ENCODE measurements at places on chromosomes 3 and 15.

DNA sequence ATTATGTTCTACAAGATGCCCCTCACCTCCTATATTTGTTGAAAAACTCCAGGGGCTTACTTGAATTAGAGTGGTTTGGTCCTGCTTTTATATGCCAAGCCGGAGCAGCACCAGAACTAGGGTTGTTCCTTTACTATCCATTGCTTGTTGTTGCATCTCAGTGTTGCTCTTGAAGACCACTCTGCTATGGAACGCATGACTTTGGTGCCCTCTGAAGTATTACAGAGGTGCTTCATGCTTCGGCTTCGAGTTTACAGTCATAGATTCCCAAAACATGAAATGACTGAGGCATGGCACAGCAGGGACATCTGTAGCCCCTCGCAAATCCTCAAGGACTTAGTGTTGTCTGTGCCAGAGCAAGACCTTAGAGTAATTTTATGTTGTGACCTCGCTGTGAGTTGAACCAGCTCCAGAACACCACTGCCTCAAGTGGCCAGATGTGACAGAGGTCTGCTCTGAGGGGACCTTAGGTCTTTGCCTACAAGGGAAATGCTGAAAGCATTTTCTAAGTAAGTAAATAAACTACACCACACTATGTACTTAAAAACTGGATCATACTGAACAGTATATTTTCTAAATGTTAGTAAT lies 67.2 kb upstream of the SIAH2 start:
- no peak for DNase-seq

- no peak for DNase-seq
Measured at GRCh38 chr15:39106950-39107349, 473.9 kb upstream of the THBS1 start.

- no peak for DNase-seq
Measured at GRCh38 chr3:58394339-58394738, 39.3 kb downstream of the PDHB start.

- no peak for DNase-seq
Measured at GRCh38 chr3:156240642-156241041, 120.3 kb downstream of the KCNAB1 start.

GRCh38 chr15:43127752-43128151 lies 5.6 kb upstream of the TMEM62 start:
- DNase-seq = no peak

DNA sequence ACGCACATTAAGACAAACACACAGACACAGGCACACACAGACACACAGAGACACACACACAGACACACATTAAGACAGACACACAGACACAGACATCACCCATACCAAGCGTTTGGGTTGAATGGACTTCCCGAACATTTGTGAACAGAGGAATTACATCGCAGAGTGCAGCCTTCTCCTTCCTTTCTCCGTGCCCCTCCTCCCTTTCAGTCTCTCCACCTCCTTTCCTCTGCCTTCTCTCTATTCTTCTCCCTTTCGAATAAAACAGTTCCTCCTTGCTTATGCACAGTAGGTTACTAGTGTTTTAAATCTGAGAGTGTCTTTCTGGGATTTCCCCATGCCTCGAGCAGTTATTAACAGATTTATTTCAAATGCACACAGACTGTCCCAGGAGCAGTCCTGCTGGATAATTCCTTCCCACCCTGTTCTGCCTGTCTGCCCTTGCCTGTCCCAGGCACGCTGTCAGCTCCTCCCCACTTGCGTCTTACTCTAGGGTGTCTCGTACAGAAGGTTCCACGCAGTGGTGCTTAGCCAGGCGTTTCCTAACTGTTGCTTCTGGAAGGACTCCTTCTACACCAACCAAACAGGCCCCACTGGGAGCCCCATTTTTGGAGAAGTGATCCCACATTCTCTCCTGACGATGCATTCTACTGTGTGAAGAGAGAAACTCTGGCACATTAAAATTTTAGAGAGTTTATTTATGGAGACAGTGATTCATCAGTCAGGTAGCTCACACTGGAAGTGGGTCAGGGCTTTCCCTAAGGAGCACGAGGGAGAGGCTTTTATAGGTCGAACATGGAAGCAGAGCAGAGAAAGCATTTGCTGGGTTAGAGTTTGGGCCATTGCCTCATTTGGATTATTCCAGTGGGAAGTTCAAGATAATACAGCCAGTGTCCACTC lies 163.8 kb downstream of the SV2B start:
- DNase-seq = peak; percentile 27

GRCh38 chr3:112894258-112894657 lies 47.6 kb upstream of the CD200R1L start:
- no peak for DNase-seq

GRCh38 chr15:101492766-101493692 lies 3.5 kb upstream of the PCSK6 start:
- no peak for DNase-seq

GRCh38 chr3:27943106-27943505 lies 221.0 kb upstream of the EOMES start:
- no peak for DNase-seq

DNA sequence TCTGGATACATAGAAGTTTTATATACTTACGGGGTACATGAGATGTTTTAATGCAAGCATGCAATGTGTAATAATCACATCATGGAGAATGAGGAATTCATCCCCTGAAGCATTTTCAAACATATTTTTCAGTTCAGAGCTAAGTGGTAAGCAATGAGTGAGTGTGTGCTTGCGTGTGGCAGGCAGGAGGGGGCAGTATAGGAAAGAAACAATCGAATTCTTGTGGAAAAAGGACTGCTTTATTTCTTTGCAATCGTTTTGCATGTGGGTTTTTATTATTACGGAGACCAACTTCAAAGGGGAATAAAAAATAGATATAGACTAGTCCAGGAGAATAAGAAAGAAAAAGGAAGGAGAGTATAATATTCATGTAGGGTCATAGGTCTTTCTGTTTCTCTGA lies 271.6 kb downstream of the CHL1 start:
- DNase-seq = no peak

- no peak for DNase-seq
Measured at GRCh38 chr3:73538486-73538885, 86.3 kb downstream of the PDZRN3 start.

GRCh38 chr15:69148465-69148864 lies 12.0 kb upstream of the GLCE start:
- DNase-seq = no peak

- no peak for DNase-seq
Measured at GRCh38 chr3:15052335-15053242, 12.5 kb downstream of the MRPS25 start.

DNA sequence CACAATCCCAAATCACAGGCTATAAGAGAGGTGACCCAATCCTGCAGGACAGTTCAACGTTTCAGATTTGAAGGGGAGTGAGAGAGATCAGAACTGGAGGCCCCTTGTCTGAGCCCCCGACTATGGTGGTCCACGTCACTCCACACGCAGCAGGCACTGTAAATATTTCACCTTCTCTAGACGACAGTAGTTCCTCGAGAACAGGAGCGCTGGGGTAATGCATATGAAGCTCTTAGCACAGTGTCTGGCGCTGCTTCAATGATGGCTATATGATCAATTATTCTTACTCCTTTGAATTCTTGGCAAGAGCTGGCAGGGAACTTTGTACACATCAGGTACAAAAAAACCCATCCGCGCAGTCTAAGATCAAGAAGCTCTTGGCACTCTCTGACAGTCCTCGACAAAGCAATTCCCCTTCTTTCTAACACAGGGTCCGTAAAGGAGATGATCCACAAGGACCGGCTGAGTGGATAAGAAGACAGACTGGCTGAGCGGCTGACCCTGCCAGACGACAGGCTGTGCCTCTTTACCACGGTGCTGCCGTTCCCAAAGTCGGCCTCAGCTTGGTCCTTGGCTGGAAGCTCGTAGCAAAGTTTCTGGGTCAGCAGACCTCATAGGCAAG lies 522 bp upstream of the NRROS start:
- peak; percentile 23 for DNase-seq

DNA sequence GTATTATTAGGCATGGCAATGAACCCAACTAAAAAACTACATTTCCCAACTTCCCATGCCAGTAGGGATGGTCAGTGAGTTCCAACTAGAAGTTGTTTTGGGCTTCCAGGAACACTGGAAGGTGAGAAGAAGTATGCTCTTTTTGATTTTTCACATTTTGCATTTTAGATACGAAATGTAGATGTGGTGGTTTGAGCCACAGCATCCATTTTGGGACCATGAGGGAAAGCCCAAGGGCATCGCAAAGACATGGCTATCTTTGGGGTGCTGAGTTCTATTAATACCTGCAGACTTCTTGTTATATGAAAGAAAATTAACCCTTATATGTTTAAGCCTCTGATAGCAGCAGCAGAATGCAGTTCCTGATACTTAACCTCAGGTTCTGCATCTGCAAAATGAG lies 62.9 kb downstream of the PTPRG start:
- no peak for DNase-seq

DNA sequence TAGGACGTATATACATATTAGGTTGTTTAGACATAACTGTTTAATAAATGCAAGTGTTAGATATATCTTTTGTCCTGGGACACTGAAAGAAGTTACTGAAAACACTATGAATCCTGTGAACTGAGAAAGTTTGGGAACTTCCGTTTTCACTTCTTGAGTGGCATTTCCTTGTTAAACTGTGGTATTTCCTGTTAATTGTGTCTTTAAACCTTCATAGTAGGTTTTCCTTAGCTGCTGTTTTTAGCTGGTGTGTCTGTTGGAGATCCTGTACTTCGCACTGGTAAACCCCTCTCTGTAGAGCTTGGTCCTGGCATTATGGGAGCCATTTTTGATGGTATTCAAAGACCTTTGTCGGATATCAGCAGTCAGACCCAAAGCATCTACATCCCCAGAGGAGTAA lies 37.1 kb downstream of the ATP6V1A start:
- DNase-seq = peak; percentile 65
